ENCODE measurements at places on chromosomes 12 and 14.
A peak's percentile ranks its signal among the peaks of the same experiment; 100 is the strongest.

DNA sequence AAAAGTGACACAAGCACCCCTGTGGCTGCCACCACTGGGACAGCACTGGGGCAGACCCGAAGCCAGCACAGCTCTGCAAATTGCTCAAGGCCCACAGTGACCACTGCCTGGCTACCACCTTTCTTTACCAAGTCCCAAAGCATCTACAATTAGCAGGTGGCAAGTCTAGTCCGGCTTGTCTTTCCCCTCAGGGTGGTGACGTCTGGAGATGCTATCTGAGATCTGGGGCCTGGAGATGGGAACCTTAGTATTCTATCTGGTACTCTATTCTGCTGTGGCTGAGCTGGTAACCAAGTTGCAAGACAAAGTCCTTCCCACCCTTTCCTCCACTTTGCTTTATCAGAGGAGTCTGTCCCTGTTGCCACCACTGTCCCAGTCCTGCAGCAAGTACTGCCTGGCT is 1010.1 kb upstream of the FLRT2 start:
- no peak for DNase-seq

- no peak for DNase-seq
Observed at GRCh38 chr12:99249543-99249942, 398.0 kb upstream of the GARIN6 start.

DNA sequence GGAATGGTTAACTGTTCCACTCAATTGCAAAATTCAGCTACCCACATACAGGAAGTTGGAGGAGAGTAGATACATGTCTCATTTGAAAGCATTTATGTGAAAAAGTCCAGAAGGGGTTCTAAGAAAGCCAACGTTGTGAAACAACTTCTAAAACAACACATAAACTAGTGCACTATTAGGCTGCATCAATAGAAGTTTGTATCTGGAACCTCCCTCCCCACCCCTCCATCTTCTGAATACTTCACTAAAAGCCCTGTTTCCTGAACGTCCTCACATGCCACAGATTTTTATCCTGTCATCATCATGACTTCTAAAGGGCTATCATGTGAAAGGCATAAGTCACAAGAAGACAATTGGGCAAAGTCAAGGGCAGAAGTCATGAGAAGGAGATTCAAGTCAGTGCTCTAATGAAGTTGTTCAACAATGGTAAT is 5.5 kb downstream of the KRT79 start:
- DNase-seq = no peak

DNA sequence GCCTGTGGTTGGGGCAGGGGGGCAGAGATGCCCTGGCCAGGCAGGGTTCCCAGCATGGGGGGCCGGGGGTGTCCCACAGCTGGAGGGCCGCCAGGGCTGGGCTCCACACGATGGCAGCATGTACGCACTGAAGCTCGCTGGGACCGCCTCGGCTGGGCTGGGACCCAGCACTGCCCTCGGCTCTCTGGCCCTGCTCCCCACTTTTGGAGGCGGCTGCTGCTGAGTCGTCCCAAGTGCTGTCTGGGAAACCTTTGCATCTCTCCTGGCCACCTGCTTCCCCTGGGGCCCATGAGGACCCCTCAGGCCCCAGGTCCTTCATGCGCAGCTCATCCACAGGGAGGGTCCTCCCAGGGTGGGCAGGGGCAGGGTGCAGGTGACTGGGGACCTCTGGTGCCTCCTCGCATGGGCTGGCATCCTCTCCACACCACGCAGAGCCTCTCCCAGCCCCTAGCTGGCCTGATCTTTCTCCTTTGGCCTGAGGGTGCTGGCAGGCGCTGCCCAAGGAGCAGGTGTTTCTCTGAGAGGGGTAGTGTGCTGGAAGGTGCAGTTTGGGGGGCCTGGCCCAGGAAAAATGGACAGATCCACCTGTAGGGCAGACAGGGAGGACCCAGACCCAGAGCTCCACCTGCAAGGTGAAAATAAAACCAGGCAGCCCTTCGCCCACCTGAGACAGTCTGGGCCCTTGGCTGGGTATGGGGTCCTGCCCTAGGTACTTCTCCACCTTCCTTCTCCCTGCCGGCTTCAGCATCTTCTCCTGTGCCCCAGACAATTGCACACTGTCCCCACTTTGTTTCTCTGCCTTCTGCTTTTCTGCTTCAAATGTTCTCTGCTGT is 46.9 kb downstream of the DLK1 start:
- DNase-seq = no peak

- no peak for DNase-seq
Observed at GRCh38 chr12:31491841-31492598, 98.9 kb downstream of the DENND5B start.

GRCh38 chr12:110661337-110661972 is 27.5 kb downstream of the HVCN1 start:
- peak; percentile 72 for DNase-seq

DNA sequence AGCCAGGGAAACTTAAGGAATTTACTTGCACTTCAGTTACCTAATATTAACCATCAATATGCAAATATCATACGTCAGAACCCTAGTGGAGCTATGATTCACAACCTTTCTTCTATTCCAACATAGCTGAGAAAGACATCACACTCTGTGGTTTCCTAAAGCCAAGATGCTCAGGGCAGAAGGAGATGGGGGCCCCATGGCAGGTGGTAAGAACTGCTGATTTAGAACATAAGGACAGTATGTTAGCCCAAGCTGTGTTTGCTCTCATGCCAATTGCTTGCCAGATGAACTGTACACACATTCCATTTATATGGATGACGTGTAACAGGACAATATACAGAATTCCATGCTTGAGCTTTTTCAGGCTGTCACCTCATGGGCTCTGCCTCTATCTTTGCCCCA is 34.6 kb downstream of the HECTD4 start:
- DNase-seq = peak; percentile 2

- no peak for DNase-seq
Observed at GRCh38 chr14:99416909-99417308, 63.8 kb downstream of the SETD3 start.

GRCh38 chr12:46435625-46436024 is 63.1 kb upstream of the SLC38A2 start:
- DNase-seq = no peak

DNA sequence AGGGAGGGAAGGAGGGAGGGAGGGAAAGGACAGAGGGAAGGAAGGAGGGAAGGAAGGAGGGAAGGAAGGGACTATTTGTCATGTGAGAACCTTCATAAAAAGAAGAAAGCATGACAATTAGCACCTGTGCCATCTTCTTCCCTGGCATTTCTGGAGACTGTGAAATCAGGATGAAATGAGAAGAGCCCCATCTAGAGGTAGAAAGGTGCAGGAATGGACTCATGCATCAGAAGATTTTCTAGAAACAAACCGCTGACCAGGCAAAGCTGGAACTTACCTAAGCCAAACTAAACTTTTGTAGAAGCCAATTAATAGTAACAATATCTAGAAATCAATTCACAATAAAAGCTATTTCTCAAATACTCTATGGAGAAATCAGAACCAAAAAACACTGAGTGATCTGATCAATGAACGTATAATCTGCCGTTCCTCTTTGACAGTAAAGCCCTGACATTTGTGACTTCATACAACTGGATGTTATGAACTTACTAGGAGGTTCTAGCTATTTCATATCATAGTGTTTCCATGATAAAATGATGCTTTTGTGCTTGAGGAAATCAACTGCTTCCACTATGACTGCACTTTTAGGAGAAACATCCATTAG is 24.4 kb upstream of the CRACR2A start:
- DNase-seq = no peak

GRCh38 chr12:71295953-71296352 is 138.2 kb upstream of the TSPAN8 start:
- DNase-seq = no peak

DNA sequence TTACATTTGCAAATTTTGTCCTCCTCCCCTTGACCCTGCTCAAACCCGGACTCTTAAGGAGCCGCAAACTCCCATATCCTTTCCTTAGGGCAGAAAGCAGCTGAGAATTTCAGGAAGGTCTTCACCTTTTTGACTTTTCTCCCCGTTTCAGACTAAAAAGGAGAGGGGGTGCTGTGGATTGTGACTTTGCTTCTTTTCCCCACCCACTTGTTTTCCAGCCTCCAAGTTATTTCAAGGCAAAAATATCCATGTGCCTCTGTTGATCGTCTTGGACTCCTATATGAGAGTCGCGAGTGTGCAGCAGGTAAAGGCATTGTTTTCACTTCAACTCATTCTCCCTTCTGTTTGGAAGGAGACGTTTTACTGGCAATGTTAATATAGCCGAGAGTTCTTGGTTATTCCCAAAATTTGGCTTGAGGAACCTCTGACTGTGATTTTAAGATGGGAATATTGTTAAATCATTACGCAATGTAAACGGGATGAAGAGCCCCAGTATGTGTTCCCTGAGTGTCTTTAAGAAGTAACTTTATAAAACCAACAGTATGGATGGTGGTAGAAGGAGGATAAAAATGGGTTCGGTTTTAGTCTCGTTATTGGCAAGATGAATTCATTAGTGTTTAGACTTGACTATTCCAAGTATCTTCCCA is 663 bp downstream of the LRRK2 start:
- no peak for DNase-seq

DNA sequence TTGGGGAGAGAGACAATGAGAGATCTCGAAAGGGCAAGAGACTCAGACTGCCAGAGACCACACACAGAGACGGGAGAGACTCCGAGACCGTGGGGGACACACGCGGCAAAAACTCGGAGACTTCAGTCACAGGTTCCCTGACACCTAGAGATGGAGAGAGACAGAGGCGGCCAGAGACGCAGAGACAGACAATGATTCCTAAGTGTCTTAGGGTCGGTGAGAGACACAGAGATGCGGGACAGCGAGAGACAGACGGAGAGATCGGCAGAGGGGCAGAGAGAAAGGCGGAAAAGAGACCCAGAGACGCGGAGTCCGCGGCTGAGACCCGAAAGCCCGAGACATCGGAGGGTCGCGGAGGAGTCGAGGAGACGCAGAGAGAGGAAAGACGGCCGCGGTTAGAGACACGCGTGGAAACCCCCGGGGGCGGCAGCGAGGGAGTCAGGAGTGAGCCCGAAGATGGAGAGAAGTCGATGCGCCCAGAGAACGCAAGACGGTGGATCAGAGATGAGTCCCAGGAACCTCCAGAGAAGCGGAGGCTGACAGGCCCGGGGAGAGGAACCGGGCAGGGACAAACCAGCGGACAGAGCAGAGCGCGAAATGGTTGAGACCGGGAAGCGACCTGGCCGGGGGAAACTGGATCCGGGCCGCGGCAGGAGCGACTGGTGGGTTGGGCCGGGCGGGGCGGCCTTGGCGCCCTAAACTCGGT is 7.8 kb downstream of the LHX5 start:
- no peak for DNase-seq

DNA sequence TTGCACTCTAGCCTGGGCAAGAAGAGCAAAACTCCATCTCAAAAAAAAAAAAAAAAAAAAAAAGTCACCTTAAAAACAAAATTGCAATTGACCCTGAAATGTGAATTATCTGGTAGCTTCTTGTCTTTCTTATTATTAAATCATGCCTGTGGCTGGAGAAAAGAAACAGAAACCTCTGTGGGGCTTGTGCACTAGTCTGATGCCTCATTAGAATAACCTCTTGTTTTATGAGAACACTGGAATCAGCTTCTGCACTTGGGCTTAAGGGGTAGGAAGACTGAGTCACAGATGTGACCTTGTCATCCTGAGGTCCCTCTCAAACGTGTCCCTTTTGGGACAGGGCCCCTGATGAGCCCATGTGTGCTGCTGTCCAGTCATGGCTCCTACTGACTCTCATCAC is 237.9 kb downstream of the DACT1 start:
- no peak for DNase-seq

DNA sequence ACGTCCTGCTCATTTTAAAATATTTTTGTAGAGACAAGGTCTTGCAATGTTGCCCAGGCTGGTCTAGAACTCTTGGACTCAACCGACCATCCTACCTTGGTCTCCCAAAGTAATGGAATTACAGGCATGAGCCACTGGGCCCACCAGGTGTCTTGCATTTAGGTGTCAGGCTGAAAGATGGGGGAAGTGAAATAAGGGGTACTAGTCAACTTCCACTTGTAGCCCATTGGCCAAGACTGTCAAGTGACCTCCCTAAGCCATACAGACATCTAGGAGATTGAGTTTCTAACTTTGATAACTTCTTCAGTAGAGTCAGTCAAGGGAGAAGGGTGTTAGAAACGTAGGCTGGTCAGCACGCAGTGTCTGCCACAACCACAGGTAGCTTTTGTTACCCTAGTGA is 32.0 kb downstream of the ARF6 start:
- no peak for DNase-seq

DNA sequence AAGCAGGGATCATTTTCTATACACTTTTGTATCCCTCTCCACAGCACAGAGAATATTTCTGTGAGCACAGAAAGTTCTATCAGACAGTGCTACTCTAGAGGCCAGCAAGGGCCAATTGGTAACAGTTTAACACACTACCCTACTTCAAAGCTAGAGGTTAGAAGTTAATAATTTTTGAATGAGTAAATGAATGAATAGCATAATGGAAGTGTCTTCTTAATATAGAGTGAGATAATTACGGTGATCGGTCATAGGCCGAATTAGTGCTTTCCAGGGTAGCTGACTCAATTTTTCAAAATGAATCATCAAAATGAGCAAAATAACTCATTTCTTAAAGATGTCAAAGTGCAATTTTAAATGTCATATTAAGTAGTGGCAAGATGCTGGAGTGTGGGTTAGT is 67.0 kb upstream of the CCDC198 start:
- DNase-seq = peak; percentile 23

- DNase-seq = no peak
Observed at GRCh38 chr12:81617915-81618314, 141.2 kb downstream of the PPFIA2 start.

DNA sequence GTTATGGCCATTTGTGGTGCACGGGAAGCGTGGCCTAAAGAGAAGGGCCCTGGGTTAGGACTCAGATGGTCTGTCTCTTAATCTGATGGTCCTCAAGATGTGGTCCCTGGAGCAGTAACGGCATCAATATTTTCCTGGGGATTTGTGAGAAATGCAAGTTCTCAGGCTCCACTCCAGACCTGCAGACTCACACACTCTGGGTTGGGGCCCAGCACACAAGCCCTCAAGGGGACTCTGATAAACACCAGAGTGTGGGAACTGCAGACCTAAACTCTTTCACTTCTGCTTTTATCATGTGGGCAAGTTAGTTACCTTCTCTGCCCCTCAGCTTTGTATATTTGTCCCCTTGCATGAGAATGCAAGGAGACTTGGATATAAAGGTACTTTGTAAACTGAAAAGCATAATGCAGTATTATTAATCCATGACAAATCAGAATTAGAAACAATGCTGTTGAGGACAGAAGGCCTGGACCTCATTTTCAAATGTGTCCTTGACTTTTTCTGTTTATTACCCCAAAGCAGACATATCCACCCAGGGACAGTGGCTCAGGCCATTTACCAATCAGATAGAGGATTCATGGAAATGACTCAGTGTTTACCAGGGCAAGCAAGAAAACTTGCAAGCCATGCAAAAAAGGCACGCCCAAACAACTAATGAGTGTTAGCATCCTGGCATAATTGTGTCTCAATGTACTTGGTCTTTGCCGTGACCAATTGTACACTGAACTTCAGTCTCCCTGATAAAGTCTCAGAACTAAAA is 157.0 kb downstream of the ASCL1 start:
- DNase-seq = no peak
